ENCODE measurements at places on chromosomes 12 and 14. TPM values are rescaled to one million over a fixed set of nuclear protein-coding genes. Genes with fewer than 3 reads are reported as not detected.

DNA sequence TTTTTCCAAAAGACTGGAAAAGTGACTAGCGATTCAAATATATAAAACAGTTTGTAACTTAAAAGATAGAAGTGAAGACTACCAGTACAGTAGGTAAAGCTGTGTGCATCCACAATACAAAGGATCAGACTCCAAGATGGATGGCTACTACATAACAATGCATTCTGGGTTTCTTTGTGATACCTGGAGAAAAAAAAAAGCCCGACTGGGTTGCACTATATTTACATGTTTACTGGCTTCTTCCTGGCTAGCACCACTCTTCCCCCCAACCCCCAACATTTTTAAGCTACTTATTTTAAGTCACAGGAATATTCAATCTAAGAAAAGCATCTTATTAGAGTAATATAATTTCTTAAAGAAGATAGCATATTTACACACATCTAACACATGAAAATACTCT lies 61.1 kb upstream of the SINHCAF start:
- no peak for DNase-seq

GRCh38 chr12:99879439-99879838 lies 105.3 kb downstream of the ANKS1B start:
- no peak for DNase-seq

- no peak for DNase-seq
Observed at GRCh38 chr12:64081008-64081404, 141.1 kb downstream of the KICS2 start.

Gene TMTC1
- 38.5 TPM for total RNA-seq

Gene KIF5A
- total RNA-seq, result 0.09 TPM

Gene SMIM41
- not detected for total RNA-seq

Gene PCED1B
- total RNA-seq, result not detected

DNA sequence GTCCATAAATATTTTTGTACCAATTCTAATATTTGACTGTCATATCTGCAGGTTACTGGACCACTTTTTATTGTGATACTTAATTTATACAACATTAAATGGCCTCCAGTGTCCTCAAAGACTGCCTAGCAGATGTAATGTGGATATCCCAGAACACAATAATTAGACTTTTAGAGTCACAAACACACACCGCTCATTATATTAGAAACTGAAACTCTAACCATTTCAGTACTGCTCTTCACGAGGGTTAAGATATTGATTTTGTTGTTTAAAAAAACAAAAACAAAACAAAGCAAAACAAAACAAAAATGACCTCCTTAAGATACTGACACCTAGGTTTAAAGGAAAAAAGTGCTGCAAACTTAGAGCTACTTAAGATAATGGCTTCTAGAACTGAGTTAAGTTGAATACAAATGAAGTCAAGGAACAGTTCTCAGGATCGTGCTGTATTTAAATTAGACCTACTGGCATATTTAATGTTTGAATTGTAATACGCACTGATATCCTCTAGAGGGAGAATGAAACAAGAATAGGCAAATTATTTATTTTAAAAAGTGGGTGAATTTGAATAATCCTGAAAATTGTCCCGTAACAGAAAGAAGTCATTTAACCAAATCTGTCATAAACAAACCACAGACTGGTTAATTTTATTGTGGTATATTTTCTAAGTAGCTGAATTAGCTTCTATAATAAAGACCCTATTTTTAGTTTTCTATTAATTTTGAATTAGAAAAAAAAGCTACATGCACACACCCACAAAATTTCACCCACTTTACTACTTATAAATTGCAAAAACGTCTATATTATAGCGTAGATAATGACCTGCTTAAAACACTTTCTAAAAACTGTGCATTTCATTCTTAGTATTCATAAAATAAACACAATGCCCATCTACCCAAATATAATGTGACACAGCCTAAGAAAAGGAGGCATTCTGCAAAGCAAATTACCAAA lies 395.2 kb upstream of the DCN start:
- no peak for DNase-seq

- DNase-seq, result no peak
Observed at GRCh38 chr12:10122689-10123088, 7.3 kb downstream of the CLEC7A start.

Gene DIO2
- 5.7 TPM for total RNA-seq

GRCh38 chr14:34782031-34782430 lies 67.6 kb upstream of the CFL2 start:
- no peak for DNase-seq

DNA sequence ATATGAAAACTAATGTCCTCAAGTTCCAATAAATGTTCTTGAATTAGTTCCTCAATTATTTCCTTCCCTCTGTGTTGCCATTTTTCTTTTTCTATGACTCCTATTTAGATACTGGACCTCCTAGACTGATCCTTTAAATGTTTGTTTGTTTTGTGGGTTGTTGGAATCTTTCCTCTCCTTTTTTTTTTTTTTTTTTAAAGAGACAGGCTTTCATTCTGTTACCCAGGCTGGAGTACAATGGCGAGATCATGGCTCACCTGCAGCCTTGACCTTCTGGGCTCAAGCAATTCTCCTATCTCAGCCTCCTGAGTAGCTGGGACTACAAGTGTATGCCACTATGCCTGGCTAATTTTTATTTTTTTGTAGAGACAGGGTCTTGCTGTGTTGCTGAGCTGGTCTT lies 9.6 kb downstream of the PRKAG1 start:
- DNase-seq, result no peak

DNA sequence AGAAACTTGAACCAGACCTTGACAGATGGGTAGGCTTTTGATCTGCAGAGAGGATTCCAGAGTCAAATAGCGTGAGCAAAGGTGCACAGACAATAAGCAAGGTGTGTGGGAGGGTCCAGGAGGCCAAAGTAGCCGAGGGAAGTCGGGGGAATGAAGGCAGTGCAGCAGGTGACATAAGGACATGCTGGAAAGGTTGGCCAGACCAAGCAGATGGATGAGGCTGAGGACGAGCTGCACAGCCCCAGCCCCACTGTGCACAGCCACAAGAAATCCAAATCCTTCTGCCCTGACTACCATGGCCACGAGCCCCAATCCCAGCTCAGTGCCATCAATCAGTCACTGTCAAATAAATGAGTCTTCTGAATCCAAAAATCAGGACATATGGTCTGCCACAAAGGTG lies 5.4 kb downstream of the TTC7B start:
- DNase-seq, result no peak

- no peak for DNase-seq
Observed at GRCh38 chr14:65940056-65940735, 527.7 kb downstream of the FUT8 start.

DNA sequence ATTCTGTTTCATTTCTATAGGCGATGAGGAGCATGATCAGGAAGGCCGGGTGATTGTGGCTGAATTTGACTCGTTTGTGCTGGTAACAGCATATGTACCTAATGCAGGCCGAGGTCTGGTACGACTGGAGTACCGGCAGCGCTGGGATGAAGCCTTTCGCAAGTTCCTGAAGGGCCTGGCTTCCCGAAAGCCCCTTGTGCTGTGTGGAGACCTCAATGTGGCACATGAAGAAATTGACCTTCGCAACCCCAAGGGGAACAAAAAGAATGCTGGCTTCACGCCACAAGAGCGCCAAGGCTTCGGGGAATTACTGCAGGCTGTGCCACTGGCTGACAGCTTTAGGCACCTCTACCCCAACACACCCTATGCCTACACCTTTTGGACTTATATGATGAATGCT lies 1.9 kb downstream of the APEX1 start:
- DNase-seq, result no peak

DNA sequence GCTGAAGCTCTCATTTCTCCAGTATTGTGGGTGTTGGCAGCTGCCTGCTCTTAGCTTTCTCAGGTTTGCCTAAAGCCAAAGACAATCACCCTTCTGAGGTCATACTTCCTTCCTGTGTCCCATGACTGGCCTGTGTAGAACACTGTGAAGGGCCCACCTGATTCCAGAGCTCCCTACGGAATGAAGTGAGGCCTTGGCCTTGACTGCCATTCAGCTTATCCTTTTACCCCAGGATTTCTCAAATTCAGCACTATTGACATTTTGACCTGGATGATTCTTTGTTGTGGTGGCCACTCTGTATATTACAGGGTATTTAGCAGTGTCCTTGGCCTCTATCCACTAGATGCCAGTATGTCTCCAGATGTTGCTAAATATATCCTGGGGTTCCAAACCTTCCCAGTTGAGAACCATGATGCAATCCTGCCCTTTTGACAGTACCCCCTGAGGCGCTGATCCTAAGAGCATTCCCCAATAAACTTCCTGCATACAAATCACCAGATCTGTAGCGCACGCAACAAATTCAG lies 112.3 kb upstream of the KRR1 start:
- DNase-seq, result no peak

- no peak for DNase-seq
Observed at GRCh38 chr14:49240383-49240782, 345.8 kb downstream of the RPS29 start.

Data from gastrocnemius medialis (tissue), 4 donors.